Fibroblast of skin of back (primary cell): ENCODE measurements at places on chromosomes 5 and 9.

- no peak for DNase-seq
Measured at GRCh38 chr5:68446487-68446894, 230.9 kb downstream of the PIK3R1 start.

DNA sequence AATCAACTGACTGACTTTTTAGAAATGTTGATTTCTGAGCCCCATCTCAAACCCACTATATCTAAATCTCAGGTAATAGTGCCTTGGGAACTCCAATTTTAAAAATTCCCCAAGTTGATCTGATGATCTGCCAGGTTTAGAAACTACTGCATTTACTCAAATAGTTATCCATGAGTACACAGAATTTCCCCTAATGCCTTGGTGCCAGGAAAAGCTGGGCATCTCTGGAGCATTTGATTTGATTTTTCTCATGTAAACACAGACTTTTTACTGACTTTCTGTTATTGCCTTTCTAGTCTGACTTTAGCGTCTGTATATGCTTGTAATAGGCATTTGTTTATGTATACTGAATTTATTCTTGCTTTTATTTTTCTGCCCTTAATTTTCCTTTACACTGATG lies 35.8 kb downstream of the MTREX start:
- no peak for DNase-seq

DNA sequence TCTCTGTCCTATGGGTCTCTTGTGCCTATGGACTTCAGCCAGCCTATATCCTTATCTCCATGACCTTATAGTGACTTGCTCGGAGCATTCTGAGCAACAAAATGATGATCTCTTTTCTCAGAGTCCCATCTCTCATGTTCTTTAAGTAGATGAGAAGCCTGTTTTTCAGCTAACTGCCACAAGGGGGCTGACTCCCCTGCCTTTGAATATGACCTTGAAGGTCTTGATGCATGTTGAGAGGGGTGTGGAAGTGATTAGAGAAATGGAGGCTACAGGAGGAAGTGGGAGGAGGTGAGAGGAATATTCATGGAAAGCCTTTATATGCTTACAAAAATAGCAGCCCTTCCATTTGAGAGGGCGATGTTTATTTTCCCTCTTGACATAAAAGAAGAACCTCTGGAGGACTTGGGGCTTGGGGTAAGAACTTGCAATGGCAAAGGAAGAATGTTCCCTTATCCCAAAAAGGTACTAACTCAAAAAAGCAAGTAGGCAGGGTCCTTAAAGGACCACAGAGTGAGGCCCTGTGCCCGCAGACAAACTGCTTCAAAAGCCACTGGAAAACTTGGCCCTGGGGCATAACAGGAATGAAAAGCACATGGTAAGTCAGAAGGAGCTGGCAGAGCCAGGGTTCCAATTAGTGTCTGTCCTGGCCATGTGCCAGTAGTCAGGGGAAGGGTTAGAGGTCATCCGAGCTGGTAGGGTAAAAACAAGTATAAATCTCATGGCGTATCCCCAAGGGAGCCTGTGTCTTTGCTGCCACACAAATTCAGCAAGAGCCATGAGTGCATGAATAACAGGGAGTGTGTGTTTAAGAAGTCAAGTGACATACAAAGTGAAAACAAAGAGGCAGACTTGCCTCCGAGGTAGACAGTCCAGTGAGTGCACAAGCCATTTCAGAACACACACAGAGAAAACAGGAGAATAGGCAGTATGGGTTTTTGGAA lies 39.1 kb downstream of the FGD3 start:
- no peak for DNase-seq

- DNase-seq: no peak
Measured at GRCh38 chr5:133398646-133399101, 213.7 kb downstream of the FSTL4 start.

GRCh38 chr5:151224372-151224771 lies 480 bp upstream of the CCDC69 start:
- DNase-seq: no peak

GRCh38 chr5:601771-602465 lies 10.2 kb upstream of the CEP72 start:
- no peak for DNase-seq

- DNase-seq: no peak
Measured at GRCh38 chr9:11135851-11136250, 523.0 kb upstream of the PTPRD start.

- no peak for DNase-seq
Measured at GRCh38 chr5:108953940-108954339, 206.2 kb downstream of the FER start.

DNA sequence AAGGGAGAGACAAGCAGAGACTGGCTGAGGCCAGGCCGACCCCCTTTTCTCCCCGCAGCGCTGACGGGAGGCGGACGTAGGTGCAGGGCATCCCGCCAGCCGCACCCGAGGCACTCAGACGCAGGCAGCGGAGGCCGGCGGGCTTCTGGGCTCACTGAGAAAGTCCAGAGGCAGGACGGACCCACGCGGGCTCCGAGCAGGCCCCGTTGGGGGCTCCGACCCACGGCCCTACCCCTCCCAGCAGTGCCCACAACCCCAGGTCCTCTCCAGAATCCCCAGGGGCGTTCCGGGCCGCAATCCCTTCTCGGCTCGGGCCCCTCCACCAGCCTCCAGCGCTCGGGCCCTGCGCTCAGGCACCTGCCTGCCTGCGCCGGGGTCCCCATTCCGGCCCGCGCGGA lies 543 bp downstream of the MTMR12 start:
- peak; percentile 64 for DNase-seq

DNA sequence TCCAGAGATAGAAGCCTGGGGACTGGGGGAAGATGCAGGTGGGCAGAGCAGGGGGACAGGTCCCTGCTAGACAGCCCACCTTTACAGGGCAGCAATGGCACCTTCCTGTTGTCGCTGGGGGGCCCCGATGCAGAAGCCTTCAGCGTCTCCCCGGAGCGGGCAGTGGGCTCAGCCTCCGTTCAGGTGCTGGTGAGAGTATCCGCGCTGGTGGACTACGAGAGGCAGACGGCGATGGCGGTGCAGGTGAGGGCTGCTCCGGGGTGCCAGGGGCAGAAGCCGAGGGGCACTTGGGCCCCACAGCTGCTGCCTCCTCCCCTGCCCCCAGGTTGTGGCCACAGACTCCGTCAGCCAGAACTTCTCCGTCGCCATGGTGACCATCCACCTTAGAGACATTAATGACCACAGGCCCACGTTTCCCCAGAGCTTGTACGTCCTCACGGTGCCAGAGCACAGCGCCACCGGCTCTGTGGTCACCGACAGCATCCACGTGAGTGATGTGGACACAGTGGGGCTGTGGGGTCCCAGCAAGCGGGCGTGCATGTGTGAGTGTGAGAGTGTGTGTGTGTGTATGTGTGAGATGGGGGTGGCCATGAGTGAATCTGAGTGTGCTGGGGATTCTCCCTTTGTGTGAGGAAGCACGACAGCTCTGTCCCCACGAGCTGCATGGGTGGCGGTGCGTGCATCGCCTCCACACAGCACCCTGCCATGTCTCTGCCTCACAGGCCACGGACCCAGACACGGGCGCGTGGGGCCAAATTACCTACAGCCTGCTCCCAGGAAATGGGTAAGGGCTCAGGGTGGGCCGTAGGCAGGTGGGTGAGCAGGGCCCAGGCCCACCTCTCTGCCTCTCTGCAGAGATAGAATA lies 28.4 kb downstream of the CDHR2 start:
- DNase-seq: no peak

DNA sequence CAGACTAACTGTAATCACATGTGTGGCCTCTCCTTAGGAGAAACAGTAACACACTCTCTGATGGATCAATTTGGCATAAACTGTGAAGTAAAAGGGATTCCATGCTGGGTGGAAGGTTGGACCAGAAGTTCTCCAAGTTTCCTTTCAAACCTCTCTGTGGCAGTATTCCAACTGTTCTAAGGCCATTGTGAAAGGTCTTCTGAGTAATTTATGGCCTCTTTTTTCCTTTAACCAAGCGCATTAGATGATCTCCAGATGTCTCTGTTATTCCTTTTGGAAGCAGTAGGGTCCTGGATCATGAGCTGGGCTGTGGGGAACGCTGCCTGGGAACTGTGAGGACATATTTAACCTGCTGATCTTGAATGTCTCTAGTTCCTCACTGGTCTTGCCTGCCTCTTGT lies 80.6 kb upstream of the IL6ST start:
- no peak for DNase-seq

GRCh38 chr9:129586245-129586644 lies 34.7 kb downstream of the C9orf50 start:
- no peak for DNase-seq
